ENCODE measurements at places on chromosomes 3 and 15.

GRCh38 chr15:96413657-96414056 lies 83.2 kb downstream of the NR2F2 start:
- DNase-seq, result no peak

- no peak for DNase-seq
Measured at GRCh38 chr3:186930143-186930640, at the start of gene ST6GAL1. Gene ST6GAL1 (plus strand): TSS chr3:186930526. CDS start chr3:187042704, 112,178 bp downstream.

GRCh38 chr3:72487078-72487765 lies 361.0 kb downstream of the SHQ1 start:
- peak; percentile 98 for DNase-seq

GRCh38 chr15:100849021-100849854 lies 30.4 kb upstream of the ALDH1A3 start:
- peak; percentile 53 for DNase-seq

DNA sequence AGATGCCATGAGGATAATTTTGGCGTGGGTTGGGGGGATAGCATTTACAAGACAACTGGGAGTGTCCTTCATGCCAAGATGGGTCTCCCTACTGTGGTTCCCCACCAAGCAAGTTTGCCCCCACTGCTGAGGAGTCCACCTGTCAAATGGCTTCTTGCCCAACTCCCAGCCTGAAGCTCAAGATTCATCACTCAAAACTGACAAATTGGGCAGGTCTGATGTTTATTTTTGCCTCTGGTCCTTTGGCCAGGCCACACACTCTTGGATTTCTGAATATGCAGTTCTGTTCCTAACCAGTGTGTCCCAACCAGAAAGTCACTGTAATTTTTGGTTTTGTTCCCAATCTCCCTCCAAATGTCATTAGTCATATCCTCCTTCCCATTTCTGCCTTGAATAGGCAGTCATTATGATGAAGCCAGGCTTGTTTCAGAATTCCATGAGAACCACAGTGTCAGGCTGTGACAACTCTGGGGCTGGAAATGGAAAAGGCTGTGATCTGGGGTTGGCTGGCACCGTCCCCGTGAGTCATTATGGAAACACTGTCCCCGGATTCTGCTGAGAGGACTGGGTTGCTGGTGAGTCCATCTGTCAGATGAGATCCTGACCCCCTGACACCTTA lies 29.3 kb upstream of the MEF2A start:
- peak; percentile 78 for DNase-seq

GRCh38 chr3:23041918-23042696 lies 161.0 kb upstream of the UBE2E2 start:
- DNase-seq, result peak; percentile 33

DNA sequence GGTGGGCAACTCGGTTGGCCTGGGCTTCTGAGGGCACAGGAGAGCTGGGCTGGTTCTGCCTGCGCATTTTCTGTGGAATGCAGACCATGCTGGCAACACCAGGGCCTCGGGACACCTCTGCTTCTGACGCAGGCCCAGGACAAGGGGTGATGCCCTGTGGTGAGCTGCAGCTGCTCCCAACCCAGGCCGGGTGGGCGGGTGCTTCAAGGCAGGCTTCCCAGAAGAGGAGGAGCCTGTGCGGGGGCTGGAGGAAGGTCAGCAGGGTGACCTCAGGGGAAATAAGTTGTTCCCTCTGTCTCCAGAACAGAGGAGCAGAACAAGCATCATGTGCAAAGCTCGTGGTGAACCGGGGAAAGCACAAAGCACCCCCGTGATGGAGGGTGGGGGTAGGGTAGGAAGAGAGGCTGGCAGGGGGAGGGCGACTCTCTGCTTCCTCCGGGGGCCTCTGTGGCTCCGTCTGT lies 11.0 kb upstream of the PLXNA1 start:
- peak; percentile 16 for DNase-seq

- no peak for DNase-seq
Measured at GRCh38 chr3:191963182-191963581, 502.2 kb downstream of the PYDC2 start.

DNA sequence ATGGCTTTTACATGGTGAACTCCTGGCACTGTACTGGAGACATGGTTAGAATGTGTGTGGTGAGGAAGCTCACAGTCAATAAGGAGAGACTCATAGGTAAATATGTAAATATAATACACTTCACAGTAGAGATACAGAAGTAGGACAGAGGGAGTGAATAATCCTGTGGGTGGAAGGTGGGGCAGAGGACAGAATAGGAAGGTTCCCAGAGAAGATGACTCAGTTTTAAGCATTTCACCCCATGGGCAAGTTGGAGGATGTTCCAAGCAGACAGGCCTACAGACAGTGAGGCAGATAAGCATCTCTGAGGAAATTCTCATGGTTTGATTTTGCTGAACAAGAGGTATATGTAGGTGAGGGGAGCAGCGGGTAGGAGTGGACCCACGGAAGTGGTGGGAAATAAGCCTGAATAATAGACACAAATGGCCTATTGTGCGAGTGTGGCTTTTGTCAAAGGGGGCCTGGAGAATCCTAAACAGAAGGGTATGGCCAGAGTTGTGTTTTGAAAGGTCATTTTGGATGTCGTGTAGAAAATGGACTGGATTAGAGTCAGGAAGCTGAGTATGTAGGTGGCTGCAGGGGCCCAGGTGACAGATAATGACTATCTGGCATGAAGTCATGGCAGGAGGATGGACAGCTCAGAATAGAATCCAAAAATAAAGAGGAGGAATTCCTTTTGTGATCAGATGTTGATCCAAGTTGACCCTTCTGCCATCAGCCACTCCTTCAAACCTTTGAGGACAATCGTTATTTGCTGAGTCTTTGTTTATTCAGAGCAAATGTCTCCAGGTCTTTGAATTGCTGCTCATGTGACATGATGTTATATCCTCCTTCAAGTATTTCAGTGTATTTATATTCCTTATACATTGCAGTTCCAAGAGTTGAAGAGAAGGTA lies 97.3 kb upstream of the THRB start:
- peak; percentile 56 for DNase-seq

DNA sequence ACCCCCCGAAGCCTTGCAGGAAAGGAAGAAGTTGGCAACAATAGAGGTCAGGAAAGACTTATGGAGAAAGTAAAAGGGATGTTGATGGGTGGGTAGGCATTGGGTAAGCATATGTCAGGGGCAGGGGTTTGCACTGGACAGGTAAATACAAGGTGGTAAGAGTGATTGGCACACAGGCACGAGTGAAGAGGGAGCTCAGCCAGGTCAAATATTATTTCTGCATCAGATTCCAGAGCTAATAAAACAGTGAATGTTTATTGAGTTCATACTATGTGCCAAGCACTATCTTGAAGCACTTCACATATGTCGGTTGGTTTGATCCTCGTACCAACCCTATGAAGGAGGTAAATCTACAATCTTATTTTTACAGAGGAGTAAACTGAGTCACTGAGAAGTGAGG lies 6.6 kb downstream of the CLSTN2 start:
- DNase-seq, result no peak

- peak; percentile 65 for DNase-seq
Measured at GRCh38 chr15:58924327-58924726, 9.2 kb downstream of the SLTM start.

GRCh38 chr3:149581681-149582370 lies 76.0 kb downstream of the WWTR1 start:
- peak; percentile 82 for DNase-seq

DNA sequence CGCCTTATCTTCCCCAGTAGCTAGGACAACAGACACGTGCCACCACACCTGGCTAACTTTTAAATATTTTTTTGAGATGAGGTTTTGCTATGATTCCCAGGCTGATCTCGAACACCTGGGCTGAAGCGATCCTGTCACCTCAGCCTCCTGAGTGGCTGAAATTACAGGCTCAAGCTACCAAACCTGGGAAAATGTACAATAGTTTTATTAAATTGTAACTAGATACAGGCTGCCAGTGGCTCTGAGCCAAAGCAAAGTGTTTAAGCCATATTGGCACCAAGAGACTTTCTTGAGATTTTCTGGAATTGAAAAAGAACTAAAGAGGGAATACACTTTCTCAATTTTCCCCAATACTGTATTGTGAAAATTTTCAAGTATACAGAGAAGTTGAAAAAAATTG lies 204.3 kb downstream of the SUCLG2 start:
- no peak for DNase-seq

DNA sequence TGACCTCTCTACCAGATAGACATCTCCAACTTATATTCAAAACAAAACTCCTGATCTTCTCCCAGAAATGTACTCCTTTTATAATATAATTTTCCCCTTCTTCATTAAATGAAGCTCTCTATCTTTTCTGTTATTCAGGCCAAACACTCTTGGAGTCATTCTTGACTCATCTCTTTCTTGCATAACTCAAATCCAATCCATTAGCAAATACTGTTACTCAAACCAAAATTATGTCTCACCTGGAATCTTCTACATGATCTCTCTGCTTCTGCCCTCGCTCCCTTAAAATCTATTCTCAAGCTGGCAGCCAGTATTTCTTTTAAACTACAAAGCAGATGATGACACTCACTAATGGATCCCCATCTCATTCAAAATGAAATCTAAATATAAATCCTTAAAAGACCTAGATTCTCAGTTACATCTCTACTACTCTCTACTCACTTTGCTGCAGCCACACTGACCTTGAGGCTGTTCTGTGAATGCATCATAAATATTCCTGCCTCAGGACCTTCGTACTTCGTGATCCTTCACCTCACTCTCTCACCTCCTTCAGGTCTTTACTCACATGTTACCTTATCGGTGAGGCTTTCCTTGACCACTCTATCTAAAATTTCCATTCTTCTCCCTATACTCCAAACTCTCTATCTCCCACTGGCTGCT lies 160.9 kb downstream of the TBC1D5 start:
- DNase-seq, result peak; percentile 28

GRCh38 chr3:52281981-52282801 lies 3.7 kb upstream of the WDR82 start:
- peak; percentile 23 for DNase-seq

GRCh38 chr3:170660139-170660538 lies 74.3 kb upstream of the SLC7A14 start:
- DNase-seq, result no peak

GRCh38 chr15:22919171-22919570 lies 61.0 kb downstream of the CYFIP1 start:
- DNase-seq, result no peak

DNA sequence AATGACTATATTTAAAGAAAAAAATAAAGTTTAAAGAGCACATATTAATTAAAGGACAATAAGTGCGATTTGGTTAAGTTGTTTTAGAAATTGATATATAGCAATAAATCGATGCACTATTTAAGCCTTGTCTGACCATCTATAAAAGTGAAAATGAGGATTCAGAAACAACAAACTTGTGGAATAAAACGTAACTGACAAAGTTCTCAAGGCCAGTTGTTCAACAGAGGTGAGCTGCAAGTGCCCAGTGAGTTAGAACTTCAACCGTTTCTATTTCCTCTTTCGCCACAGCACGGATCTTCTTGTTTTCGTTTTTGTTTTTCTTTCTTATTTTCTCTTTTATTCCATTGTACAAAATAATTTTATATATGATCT lies 724.9 kb upstream of the ARRDC4 start:
- DNase-seq, result no peak

GRCh38 chr3:94011233-94011711 lies 17.1 kb downstream of the STX19 start:
- DNase-seq, result no peak

DNA sequence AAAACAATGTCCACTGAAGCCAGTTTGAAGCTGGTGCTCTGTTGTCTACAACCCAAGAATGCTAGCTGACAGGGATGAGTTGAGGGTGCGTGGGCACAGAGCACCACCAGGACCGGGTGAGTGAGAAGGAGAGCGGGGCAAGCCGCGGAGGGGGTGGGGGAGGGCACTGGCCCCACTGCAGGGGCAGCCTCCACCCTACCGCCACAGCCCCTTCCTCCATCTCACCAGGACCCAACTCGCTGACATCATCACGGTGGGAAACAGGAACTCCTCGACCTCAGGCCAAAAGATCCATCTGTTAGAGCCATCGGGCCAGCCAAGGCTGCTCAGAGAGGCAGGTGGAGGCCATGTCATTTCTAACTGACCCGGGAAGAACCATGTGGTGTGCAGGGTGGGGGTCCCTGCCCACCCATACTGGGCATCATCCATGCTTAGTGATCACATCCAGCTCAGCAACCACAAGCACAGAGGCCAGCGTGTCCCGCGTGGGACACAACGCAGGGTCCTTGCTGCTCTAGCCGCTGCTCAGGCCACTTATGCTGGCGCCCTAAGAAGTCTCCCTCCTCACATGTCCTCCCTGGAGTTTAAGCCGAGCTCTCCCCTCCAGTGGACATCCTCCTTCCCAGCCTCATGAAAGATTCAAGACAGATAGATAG lies 57.6 kb upstream of the GATA2 start:
- DNase-seq, result no peak

GRCh38 chr15:52289629-52290081 lies 5.9 kb downstream of the MYO5C start:
- no peak for DNase-seq

GRCh38 chr3:20246662-20247061 lies 60.7 kb upstream of the SGO1 start:
- DNase-seq, result no peak
